ENCODE measurements at places on chromosomes 16 and 17.
A peak's percentile ranks its signal among the peaks of the same experiment; 100 is the strongest.

- DNase-seq, result no peak
Observed at GRCh38 chr16:49596068-49596467, 222.5 kb downstream of the C16orf78 start.

DNA sequence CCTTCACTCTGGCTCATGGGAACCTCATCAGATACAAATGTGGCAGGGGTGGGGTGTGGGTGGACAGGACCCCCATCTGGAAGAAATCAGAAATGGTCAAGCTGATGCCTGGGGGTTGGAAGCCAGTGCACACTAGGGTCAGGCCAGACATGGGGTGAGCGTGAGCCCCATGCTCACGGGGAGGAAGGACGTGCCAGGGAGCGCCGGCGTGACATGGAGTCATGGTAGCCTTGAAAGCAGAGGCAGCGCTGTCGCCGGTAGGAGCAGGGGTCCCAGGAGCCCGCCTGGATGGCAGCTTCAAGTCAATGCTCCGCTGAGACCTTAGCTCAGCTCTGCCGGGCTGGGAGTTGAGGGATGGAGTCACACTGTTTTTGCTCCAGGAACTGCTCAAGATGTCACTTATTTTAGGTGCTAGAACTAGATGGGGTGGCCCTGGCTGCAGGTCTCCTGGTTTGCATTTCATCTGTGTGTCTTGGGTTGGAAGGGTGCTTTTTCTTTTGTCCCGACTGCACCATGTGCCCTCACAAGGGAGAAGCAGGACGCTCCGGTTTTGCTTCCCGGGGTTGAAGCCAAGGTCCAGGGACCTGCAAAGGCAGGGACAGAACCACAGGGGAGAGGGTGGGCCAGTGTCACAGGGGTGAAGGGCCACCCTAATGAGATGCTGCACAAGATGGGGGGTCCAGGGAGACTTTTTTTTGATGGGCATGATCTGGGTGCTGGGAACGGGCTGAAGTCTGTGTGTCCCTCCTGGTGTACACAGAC, 51.4 kb downstream of the USP22 start:
- DNase-seq, result no peak

DNA sequence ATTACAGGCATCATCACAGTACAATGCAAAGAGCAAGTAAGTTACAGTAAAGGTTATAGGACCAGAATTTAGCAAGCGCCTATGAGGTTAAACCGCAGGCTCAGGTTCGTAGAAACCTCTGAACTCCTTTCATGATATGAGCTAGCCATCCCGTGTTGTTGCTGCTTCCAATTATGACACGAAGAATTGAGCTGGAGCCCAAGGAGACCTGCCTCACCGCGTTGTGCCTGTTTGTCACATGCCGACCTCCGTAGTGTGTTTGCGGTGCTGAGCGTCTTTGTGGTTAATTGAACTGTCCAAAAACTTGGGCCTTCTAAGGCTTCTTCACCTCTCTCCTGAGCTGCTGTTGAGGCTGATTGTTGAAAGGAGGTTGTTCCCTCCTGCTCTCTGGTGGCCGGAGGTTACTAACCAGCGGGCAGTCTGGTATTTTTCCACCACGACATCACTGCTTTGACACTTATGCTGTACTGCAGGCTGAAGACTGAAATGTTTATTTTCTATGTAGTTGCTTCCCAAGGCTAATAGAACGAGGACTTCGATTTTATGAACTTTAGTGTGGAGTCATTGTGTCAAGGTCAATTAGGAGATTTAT, 67.5 kb downstream of the SEC14L1 start:
- no peak for DNase-seq

DNA sequence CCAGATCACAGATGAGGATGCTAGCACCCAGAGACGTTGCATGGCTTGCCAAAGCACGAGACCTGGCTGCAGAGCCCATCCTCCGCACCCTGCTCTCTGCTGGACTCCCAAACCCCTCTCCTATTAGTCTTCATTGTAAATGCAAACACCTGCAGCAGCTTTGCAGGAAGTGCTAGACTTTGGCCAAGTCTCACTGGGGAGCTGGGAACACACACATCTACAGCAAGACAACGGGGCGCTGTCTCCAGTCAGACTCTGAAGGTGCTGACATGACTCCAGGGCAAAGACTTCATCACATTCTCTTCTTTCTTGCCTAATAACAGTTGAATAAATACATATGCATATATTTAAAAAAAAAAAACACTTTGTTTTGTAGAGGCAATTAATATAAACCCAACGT, 43.8 kb downstream of the CYTH1 start:
- no peak for DNase-seq

DNA sequence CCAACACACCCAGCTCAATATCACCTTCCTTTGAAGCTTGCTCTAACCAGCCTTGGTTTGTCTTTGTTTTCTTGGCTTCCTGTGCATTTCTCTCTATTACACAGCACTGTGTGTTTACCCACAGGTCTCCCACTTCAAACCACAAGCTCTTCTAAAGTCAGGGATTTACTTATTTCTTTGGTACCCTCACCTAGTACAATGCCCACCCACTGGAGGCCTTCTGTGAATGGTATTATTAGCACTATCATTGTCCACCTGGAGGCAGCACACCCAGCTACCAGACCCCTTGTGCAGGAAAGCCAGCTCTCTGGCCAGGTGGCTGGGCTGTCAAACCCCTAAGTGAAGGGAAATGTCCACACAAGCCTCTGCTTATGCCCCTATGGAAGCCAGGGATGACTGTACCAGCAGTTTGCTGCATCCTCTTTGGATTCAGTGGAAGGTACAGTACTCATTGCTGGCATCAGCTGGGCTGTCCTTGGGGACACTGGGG, 9.4 kb upstream of the TOP2A start:
- no peak for DNase-seq

- DNase-seq, result no peak
Observed at GRCh38 chr16:50731989-50732832, 9.7 kb upstream of the CYLD start.

DNA sequence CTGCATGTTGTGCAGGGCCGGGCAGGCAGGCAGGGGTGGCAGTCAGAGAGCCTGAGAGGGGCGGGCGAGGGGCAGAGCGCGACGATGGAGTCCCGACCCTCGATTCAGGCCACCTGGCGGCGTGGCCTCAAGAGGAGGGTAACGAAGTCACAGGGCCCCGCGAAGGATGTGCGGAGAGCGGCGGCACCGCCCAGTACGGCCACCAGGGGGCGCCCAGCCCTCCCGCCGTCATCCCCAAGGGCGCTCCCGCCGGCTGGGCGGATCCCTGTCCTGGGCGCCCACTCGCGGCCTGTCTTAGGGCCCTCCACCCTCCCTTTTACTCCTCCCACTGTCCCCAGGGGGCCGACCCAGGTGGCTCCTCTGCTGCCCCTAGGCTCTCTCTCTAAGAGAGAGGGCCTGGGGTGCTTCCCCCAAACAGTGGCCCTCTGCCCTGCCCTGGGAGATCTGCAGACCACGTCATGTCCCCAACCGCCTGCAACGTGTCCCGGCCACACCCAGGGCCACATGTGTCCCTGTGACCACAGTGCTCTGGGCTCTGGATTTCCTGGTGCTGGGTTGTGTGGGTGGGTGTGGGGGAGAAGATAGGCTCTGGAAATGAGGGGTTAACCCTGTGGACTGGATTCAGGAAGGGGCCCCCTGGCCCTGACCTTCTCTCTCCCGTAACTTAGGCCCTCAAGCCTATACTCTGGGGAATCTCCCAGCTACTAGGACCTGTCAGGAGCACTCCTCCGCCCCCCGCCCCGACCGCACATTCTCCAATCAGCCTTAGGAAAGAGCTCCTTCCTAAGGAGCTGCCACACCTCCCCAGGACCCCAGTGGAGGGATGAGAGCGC, 5.9 kb downstream of the DPEP2 start:
- peak; percentile 79 for DNase-seq

DNA sequence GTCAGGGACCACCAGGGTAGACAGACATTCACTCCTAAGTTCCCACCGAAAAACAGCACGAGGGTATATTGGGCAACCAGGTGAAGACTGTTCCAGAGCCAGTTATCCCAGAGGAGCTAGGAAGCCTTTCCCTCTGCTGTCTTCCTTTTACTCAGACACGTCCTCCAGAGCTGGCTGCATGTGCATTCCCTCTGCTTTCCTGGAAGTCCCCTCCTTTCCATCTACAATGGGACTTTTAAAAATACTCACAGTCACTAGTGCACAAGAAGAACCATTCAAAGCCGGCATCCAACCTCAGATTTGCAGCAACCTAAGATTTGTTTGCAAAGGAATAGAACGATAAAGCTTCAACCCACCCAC, 32.5 kb upstream of the CRISPLD2 start:
- no peak for DNase-seq

DNA sequence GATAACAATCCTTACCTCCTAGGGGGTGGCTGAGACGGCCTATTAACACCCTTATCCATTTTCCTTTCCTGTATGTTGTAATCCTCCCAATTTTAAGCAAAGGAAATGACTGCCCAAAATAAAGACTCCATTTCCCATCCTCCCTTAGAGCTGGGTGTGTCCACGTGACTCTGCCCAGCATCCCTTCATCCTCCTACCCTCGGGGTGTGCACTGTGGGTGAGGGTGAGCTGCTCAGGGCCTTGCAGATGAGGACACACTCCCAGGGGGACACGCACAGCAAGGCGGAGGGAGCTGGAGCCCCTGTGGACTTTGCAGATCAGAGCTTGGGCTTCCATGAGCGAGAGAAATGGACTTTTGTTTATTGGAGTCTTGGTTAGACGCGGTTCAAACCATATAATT, 186.8 kb downstream of the IRF8 start:
- no peak for DNase-seq

GRCh38 chr17:56637254-56637653, 43.8 kb downstream of the NOG start:
- DNase-seq, result no peak

- DNase-seq, result no peak
Observed at GRCh38 chr16:9965079-9965478, 217.1 kb downstream of the GRIN2A start.

DNA sequence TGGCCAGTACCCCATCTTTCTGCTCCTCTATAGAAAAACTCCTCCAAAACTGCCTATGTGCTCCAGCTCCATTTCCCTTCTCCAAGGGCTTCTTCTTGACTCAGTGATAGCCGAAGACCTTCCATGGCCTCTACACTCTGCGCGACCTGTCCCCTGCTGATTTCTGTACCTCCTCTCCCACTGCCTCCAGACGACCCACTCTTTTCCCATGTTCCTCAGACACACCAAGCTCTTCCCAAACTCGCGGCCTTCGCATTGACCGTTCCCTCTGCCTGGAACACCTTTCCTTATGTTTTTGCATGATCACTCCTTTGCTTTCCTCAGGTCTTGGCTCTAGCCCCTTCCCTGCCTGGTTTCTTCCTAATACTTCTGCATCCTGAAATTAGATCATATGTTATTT, 255.6 kb upstream of the SDK2 start:
- DNase-seq, result no peak
